ENCODE measurements at places on chromosomes 3 and 15.

DNA sequence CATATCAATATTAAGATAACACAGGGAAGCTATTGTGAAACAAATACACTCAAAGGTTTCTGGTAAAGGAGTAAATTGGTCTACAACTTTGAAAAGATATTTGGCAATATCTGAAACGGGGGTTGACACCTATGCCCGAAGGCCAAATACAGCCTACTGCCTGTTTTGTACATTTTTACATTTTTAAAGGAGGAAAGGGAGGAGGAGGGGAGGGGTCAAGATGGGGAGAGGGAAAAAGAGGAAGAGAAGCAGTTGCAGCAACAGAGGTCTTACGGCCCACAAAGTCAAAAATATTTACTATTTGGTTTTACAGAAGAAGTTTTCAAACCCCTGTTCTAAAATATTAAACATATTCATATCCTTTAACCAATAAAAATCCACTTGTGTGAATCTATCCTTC is 94.2 kb downstream of the FMN1 start:
- no peak for DNase-seq

DNA sequence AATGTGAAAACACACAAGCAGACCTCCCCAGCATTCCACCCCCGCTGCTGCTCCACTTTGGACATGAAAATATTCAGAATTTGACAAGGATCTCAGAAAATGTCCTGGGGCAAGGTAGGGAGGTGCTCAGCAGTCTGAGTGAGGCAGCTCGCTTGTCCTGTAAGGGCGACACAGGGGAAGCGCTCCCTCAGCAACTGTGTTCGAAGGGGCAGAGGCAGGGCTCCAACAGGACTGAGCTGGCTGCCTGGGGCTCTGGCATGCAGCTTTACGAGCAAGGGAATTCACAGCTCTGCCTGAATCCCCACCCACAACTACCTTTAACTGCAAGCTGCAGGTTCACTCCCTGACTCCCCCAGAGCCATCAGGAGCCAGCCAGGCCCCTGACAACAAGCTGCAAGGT is 287.0 kb upstream of the LYSMD4 start:
- no peak for DNase-seq

DNA sequence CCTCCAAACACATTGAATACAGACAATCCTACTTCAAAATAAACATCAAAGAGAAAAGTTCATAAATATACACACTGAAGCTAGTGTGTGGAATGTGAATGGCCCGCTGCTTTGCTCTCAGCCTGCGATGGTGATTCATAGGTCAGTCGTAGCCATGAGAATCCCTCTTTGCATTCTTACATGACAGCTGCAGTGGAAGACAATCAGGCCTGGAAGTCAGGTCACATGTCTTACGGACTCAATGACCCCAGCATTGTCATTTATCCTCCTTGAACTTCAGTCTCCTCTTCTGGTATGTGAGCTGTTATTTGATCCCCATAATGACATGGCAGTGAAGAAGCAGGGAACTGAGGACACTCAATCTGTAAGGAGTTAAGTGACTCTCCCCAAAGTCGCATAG is 217.8 kb upstream of the EOMES start:
- DNase-seq: no peak

DNA sequence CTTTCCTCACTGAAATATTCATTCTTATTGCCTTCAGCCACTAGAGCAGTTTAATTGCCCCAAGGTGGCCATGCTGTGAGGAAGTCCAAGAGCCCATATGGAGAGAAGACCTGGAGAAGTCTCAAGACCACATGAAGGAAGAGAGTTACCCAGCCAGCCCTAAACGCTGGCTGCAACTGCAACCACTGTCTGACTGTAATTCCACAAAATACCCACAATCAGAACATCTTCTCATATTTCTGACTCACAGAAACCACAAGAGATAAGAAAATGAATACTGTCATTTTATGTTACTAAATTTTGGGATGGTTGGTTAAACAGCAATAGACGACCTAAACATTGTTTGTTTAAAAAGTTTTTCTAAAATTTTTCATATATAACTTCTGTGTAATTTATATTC is 14.7 kb upstream of the SST start:
- DNase-seq: no peak

- DNase-seq: no peak
These were observed 43.3 kb downstream of the PSMD6 start for GRCh38 chr3:63980019-63980418.

DNA sequence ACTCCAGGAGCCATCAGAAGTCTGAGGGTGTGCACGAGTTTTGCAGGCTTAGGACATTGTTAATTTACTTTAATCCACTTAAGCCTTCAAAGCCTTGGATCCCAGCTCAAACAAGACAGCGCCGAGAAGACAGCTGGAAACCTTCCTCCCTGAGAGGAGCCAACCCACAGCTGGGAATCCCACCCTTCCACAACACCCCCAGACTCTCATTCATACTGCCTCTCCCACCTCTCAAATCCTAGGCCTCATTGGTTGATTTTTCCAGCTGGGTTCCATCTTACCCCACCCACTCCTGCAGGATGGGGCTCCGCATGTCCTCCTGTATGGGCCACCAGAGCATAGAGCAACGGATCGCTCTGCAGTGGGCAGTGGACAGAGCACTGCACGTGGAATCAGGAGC is 80.4 kb downstream of the SEMA5B start:
- DNase-seq: no peak

DNA sequence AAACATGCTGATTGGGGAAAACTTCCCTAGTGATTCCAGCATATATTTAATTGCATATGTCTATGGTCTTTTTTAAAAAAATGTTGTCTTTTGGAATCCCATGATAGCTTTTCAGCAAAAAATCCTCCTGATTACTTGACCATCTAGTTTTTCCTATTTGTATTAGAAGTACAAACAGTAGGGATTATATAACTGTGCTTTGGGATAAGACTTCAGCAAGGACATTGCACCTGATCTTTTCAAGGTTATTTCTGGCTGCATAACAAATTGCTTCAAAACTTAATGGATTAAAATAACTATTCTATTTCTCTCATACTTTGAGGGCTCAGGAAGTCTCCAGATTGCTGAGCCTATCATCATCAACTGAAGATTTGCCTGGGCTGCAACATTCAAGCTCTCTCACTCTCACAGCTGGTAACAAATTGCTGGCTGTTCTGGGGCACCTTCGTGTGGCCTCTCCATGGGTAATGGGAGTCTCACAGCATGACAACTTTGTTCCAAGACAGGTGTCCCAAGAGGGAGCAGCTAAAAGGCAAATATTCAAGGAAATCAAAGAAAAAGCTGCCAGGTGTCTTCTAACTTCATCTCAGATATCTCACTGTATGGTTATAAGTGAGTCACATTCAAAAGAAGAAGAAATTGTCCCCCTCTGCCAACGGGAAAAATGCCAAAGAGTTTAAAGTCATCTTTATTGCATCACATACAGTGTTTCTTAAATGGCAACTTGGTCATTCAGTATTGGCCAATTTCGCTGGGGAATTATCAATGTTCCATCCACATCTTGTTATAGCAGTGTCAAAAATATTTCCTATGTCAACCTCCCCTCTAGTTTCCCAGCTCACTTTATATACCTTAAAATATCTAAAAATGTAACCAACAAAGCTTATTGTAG is 644.5 kb upstream of the GRM7 start:
- no peak for DNase-seq

GRCh38 chr3:78848392-78849288 is 919.2 kb downstream of the ROBO1 start:
- DNase-seq: no peak

- DNase-seq: no peak
These were observed 227.7 kb upstream of the TOPAZ1 start for GRCh38 chr3:44013967-44014366.

- no peak for DNase-seq
These were observed 19.0 kb upstream of the CLEC3B start for GRCh38 chr3:45007091-45007490.

All from NCI-H446 treated with DMSO at 0.1 percent for 48 hours (cell line).